NCI-H524 treated with DMSO at 0.1 percent for 48 hours (cell line): ENCODE measurements at places on chromosomes 2 and 18.

DNA sequence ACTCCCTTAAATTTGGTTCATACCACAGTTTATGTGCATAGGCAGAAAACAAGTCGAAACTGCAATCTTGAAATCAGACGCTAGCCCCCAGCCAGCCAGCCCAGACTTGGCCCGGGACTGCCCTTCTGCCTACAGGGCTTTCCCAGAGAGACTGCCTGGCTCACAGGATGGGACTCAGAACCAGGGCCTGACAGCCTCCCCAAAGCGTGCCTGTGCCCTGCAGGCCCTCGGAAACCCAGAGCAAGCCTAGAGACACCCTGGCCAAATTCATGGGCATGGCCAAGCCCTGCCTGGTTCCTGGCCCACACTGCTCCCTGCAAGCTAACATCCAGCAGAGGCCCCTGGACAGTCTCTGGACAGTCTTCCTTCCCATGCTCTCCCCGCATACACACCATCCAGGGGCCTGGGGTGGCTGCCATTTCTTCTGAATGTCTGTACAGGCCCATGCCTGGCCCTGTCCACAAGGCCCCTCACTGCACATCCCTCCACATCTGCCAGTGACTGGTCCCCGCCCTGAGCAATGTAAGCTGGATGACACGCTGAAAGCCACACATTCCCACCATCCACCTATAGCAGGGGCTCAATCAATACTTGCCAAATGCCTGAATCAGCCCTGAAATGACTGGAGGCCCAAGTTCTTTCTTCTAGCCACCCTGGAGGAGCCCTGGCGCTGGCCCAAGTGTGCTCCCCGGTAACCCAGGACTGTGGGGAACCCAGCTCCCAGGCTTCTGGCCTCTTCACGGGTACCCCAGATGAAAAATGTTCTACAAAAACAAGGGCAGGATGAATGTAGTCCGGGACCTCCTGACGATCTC lies 73.1 kb downstream of the HDAC4 start:
- no peak for DNase-seq

GRCh38 chr18:62088156-62088555 lies 98.7 kb downstream of the PIGN start:
- DNase-seq = no peak

GRCh38 chr2:85719609-85720240 lies 25.6 kb downstream of the GNLY start:
- DNase-seq = no peak

GRCh38 chr18:10035281-10035991 lies 121.6 kb downstream of the VAPA start:
- no peak for DNase-seq

DNA sequence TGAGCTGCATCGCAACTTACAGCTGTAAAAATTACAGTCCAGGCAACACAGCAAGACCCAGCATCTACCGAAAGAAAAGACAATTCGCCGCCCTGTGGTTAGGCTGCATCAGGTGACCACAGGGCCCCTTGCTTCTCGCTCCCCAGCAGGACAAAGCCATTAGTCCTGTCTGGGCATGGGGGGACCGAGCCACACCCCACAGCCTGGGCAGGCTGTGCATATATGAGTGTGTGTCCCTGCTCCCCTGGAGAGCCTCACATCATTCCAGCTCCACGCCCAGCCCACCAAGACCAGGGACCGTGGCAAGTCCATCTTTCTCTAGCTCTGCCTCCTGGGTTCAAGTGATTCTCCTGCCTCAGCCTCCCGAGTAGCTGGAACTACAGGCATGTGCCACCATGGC lies 33.9 kb downstream of the SNORC start:
- DNase-seq = no peak

DNA sequence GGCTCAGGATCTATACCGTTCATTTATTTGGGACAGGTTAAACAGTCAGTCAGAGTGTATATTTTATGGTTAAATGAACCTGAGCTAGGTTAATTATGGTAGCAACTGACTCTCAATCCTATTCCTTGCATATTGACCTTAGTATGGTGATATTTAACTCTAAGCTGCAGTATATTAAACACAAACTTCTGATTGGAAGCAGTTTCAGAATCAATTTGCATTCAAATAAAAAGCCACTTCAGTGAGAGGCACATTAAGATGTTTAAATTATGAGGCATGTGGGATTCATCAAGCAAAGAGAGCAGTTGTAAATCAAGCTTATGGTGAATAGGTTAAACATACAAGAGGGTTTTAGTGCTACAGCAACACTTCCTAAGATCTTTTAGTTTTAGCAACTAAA lies 40.4 kb downstream of the FRZB start:
- DNase-seq = peak; percentile 56

DNA sequence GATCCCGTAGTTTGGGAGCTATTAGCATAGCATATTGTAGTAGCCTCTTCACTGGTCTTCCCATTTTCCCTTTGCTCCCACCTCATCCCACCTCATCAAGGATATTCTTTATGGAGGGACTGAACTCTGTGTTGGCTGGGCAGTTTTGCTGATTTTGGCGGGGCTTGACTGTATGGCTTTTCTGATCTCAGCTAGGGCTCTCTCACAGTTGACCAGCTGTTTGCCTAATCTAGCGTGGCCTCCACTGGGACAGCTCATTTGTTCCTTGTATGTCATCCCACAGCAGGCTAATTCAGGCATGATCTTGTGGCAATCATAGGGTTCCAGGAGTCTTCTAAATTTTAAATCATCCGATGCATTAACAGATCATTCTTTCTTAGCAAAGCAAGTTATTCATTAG lies 30.2 kb upstream of the MTX2 start:
- DNase-seq = no peak

GRCh38 chr2:529424-529823 lies 147.8 kb downstream of the TMEM18 start:
- DNase-seq = peak; percentile 23

DNA sequence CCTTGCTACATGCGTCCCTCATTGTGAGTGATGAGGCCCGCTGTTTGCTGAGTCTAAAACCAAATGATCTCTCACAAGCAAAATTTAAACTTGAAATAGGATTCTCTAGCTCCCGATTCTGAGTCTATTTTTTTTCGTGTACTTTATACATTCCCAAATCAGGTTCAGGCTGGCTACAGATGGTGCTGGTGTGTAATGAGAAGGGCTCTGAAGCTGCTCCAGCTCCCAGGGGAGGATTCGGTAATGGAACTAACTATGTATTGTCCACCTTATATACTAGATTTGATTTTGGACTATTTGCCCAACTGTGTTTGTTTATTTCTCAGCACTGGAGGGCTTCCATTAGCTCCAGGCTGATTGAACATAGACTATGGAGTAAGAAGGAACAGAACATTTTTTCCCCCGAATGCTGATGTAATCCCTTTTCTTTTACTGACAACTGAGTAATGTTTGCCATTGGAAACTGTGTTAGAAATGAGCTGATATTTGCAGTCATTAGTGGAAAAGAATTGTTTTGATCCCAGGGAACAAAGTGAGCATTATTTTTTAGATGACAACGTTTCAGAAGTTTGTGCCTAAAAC lies 274.0 kb upstream of the FIGN start:
- no peak for DNase-seq

DNA sequence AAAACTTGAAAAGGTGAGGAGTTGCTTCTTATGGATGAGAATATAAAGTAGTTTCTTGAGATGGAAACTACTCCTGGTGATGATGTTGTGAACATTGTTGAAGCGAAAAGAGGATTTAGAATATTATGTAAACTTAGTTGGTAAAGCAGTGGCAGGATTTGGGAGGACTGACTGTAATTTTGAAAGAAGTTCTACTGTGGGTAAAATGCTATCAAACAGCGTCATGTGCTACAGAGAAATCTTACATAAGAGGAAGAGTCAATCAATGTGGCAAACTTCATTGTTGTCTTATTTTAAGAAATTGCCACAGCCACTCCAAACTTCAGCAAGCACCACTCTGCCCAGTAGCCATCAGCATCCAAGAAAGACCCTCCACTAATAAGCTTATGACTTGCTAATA lies 112.9 kb upstream of the ZEB2 start:
- DNase-seq = no peak

DNA sequence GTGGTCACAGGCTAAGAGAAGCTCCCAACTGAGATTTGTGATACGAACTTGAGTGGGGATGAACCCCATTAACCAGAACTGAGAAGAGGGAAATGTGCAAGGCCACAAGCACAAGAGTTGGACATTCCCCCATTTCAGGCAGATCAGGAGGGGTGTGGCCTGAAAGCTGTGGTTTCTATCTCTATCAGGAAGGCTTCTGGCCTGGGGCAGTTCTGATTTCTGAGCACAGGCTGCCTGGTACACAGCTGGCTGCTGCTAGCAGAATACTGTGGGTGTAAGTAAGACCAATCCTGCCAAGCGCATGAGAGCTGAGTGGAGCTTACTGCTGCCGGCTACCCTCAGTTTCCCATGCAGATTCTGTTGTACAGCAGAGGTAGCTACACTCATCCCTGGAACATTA lies 484.6 kb downstream of the SATB2 start:
- DNase-seq = no peak

GRCh38 chr2:206064077-206064476 lies 21.9 kb downstream of the INO80D start:
- no peak for DNase-seq

DNA sequence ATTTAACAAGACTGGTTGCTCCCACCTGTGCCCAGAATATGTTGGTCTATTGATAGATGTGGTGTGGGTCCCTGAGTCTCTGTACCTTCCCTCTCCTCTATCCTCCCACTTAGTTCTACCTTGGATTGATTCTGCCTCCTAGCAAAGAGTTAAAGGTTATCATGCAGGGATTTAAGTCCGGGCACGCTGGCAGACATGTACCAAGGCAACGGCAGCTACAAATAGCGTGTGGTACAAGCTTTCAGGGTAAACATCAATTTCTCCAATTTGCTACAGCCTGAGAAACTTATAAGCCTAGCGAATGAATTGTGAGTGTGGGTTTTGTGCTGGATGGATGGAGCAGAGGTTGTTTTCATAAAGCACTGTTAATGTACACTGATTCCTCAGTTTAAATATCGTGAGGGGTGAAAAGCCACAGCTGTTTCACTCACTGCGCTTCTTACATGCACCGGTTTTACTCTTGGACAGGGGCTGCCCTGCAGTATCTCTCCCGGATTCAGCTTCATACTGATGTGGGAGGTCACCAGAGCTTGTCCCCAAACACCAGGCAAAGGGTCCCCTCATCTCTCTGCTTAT lies 289.8 kb downstream of the ICOS start:
- DNase-seq = no peak

DNA sequence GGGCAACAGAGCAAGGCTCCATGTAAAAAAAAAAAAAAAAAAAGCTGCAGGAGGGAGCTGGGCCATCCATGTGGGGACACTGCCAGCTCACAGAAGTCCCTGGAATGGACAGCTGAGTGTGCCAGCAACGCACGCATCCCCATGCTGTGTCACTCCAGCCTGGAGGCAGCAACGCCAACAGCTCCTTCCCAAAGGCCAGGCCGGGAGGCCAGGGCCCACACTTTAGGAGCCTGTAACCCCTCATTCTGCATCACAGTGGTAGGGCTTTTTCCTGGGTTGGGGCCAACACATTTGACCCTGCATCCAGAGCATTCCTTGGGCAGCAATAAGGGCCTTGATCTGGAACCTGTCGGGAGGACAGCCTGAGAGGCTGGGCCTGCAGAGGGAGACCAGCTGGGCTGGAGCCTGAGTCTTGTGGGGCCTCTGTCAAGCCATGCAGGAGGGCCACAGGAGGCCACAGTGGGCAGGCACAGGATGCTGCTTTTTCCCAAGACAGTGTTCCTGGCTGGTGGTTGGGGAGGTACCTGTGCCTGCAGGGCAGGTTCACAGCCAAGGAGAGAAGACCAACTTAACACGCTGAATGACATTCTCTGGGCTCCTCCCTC lies 16.8 kb upstream of the KCNK3 start:
- no peak for DNase-seq

DNA sequence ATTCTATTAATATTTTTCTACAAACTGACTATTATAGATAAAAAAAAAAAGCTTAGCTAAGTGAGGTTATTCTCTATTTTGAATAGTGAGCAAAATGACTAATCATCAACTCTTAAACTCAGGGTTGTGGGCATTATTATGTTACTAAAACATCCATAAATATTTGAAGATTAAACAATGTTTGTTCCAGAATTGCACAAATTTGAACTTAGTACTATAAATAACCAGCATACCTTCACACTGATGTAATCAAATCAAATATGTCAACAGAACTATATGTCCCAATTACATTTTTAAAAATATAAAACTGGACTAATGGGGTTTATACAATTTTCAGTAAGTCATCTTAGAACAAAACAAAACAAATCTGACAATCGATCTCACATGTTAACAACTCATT lies 800.9 kb downstream of the LRP1B start:
- DNase-seq = no peak

- DNase-seq = no peak
Observed at GRCh38 chr2:19857100-19857499, 44.7 kb downstream of the TTC32 start.

GRCh38 chr2:34408100-34408499 lies 809.0 kb upstream of the FAM98A start:
- no peak for DNase-seq
